ENCODE measurements at places on chromosomes 5 and 9. TPM values are rescaled to one million over a fixed set of nuclear protein-coding genes. Genes with fewer than 3 reads are reported as not detected.
A peak's percentile ranks its signal among the peaks of the same experiment; 100 is the strongest.

PCDHA7 gene
- total RNA-seq, result not detected

UBAC1 gene
- 65.7 TPM for total RNA-seq

RECK gene
- 8.1 TPM for total RNA-seq

GABRA1 gene
- total RNA-seq, result not detected

OBP2B gene
- not detected for total RNA-seq

ANKRD31 gene
- 0.08 TPM for total RNA-seq

ZNF346 gene
- 9.9 TPM for total RNA-seq

PCDHGA7 gene
- total RNA-seq, result 3.2 TPM

AFAP1L1 gene
- 32.8 TPM for total RNA-seq

- no peak for DNase-seq
Measured at GRCh38 chr5:133638436-133638835, 26.1 kb upstream of the FSTL4 start.

DNA sequence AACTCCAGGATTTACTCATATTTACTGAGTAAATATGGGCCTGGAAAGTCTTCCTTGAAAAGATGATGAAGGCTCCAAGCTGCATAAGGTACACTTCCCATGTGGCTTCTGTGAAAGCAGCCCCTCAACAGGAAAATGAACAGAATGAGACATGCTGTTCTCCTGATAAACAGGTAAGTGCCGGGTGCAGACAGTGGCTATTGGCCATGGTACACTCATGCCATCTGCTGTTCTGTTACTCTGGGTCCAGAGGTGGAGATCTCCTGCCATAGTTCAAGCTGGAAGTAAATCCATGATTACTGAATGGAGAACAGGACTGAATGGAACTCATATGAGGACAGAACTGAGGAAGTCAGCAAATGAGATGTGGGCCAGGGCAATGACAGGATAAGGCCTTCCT is 103.6 kb downstream of the SLIT3 start:
- no peak for DNase-seq

DNA sequence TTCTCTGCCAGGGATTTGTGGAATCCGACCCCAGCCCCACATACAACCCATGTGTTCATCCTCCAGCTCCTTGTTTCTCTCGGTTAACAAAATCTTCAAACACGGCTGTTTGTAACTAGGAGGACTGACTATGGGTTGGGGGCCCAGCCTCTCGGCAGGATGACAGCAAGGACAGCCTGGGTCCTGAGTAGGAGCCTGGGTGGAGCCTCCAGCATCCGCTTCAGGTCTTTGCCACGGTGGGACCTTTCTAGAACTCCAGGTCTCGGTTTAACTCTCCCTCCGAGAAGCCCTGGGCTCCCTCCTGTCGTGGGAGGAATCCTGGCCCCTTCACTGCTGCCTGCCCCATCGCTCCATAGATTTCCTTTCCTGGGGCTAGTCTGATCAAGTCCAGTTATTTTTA is 248.5 kb downstream of the PBX3 start:
- no peak for DNase-seq

DNA sequence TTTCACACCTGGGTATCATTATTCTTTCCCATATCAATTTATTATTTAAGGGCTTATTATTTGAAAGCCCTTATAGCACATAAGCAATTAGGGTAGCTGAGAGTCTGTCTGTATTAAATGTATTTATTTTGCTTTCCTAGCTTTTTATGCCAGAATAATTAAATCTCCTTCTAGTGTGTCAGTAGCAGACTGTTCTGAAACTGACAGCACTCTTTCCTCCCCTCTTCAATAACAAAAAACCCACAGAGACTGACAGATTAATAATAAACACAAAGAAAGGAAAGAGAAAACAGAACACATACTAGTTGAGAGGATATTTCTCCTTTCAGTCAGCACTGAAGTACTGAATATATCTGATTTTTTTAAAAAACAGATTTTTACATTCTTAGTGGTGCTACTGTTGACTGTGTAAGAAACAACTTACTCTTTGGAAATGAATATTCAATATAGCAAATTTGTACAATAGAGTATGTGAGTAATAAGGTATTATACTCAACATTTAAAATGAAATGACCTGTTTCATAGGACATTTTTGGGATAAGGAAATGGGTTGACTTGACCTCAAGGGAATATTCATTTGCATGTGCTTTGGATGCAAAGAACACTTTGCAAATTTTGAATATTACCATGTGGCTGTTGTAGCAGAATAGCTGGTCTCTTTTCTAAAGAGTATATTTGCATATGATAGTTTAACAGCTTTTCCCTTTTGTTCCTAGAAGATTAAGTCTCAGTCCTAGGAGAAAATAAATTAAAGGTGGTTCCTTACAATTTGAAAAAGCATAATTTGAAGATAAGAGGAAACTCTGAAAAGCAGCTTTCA is 208.3 kb downstream of the SPATA31D1 start:
- DNase-seq, result no peak

- DNase-seq, result no peak
Measured at GRCh38 chr5:135660826-135661575, 82.2 kb upstream of the CXCL14 start.

DNA sequence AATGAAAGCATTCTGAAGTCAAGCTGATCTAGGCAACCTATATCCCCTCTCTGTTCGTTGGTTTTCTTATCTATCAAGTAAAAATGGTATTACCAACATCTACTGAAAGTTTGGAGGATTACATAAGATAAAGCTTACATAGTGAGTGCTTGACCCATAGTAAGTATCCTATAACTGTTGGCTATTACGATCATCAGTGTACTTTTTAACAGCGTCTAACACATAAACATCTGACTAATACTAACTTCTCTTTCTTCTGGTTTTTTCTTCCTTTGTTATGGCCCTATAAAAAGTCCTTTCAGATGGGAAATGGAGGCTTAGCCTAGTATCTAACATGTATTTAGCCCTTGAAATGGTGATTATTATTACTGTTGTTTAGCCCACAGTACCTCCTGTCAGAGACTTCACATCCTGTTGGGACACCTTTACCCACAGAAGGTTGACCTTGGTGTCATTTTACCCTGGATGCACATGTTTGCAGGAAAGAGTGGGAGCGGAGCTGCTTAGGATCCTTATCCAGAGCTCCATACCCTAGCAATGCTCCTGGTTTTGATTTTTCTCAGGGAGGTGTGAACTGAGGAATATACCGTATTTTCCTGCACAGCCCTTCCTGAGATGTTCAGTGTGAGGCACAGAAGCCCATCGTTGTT is 6.0 kb downstream of the INSYN2B start:
- no peak for DNase-seq

DNA sequence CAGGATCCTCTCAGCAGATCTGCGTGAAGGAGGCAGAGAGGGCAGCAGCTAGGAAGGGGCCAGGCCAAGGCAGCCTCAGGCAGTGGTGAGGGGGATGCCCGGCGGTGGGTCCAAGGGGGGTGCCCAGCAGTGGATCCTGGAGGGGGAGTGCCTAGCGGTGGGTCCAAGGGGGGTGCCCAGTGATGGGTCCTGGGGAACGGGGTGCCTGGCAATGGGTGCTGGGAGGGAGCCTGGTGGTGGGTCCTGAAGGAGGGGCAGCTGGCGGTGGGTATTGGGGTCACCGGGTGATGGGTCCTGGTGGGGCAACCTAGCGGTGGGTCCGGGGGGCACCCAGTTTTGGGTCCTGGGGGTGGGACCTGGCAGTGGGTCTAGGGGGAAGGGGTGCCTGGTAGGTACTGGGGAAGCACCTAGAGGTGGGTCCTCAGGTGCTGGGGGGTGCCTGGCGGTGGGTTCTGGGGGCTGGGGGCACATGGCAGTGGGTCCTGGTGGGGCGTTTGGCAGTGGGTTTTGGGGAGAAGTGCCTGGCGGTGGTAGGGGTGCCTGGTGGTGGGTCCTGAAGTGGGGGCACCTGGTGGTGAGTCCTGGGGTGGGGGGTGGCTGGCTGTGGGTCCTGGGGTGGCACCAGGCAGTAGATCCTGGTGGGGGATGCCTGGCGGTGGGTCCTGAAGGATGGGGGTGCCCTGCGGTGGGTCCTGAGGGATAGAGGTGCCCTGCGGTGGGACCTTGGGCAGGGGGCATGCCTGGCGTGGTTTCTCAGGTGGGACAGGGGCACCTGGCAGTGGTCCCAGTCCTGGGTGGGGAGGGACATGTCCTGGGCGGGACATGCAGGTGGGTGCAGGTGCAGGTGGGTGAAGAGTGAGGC is 1.9 kb downstream of the LRRC14B start:
- no peak for DNase-seq

DNA sequence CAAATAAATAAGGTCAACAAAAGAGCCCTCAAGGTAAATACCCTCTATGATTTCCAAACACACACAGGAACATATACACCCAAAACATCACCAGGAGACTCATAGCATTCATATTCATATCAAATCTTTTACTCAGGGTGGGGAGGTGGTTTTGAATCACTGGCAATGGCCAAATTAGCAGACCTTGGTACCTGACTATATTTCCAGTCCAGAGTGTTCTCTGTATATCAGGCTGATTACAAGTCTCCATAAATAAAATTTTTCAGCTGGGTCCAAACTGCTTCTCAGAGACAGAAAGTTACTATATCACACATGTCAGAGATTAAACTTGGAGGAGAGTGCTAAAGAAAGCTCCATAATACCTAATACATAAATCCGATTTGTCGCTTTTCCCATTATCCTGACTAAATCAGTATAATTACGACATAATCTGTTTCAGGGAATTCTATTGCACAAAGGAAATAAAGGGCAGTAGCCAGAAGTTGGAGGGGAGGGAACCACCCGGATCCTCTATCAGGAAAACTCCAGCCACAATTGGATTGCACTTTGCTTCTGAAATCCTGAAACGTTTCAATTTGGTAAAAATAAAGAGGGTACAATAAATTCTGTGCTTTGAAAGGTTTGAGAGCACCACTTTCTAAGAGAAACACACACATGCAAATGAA is 7.0 kb upstream of the GOLGA1 start:
- DNase-seq, result no peak

- no peak for DNase-seq
Measured at GRCh38 chr9:85971731-85972130, 30.8 kb downstream of the NAA35 start.

DNA sequence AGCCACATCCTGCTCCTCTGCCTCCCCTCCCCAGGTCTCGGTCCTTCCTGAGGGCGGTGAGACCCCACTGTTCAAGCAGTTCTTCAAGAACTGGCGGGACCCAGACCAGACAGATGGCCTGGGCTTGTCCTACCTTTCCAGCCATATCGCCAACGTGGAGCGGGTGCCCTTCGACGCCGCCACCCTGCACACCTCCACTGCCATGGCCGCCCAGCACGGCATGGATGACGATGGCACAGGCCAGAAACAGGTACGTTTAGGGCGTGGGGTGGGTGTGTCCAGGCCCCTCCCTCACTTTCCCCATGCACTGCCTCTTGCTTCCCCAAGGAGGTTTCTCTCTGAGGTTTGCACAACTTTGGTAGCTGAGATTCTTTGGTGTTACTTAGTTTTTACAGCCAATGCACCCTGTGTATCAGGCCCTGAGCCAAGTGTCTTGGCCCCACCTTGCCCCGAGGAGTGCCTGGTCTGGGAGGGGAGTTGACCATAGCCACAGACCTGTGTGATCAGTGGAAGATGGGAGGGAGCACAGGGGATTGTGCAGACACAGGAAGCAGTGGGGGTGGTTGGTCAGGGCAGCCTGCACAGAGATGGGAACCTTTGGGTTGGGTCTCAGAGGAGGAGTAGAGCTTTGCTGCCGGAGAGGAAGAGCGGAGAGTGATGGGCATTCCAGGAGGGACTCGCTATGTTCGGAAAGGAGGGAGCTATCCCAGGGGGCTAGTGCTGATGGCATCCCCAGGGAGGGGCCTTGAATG is 50.8 kb downstream of the GSN start:
- no peak for DNase-seq

- DNase-seq, result no peak
Measured at GRCh38 chr5:97929383-97929782, 746.3 kb upstream of the RIOK2 start.

- DNase-seq, result no peak
Measured at GRCh38 chr5:151231359-151231758, 7.5 kb upstream of the CCDC69 start.

GRCh38 chr5:100803397-100803796 is 99.7 kb downstream of the ST8SIA4 start:
- no peak for DNase-seq

DNA sequence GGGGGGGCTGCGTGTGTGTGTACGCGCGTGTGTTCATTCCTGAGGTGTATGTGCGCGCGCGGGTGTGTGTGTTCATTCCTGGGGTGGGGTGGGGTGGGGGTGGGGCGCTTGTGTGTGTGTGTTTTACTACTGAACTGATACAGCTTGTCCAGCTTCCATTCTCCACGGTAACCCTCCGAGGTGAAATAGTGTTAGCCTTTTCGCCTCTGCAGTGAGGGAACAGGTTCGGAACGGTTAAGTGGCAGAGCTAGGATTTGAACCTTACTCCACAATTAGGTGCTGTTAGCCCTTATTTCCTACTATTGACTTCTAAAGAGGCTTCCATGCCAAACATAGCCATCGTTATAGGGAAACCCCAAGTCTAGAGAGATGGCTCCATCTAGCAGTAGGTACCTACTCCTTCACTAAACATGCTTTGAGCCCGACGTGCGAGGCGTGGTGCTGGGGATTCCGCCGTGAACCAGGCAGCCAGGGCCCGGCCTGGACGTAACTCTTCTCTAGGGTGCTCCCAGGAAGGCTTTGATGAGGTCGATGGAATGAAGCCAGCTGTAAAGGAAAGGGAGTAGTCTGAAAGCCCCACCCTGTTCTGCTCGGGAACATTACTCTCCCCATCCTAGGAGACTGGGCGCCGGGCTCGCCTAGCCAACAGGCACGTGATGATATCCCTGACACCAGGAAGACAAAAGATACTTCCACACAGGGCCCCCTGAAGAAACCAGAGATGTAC is 782 bp upstream of the SKP1 start:
- DNase-seq, result peak; percentile 29

DNA sequence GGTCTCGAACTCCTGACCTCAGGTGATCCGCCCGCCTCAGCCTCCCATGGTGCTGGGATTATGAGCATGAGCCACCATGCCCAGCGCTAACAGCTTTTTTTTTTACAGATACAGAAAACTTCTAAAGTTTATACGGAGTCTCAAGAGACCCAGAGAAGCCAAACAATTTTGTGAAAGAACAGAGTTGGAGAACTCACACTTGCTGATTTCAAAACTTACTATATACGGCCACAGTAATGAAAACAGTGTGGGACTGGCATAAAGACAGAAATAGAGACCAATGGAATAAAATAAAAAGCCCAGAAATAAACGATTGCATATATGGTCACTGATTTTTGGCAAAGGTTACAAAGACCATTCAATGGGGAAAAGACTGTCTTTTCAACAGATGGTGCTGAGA is 85.6 kb upstream of the CACNA1B start:
- no peak for DNase-seq

DNA sequence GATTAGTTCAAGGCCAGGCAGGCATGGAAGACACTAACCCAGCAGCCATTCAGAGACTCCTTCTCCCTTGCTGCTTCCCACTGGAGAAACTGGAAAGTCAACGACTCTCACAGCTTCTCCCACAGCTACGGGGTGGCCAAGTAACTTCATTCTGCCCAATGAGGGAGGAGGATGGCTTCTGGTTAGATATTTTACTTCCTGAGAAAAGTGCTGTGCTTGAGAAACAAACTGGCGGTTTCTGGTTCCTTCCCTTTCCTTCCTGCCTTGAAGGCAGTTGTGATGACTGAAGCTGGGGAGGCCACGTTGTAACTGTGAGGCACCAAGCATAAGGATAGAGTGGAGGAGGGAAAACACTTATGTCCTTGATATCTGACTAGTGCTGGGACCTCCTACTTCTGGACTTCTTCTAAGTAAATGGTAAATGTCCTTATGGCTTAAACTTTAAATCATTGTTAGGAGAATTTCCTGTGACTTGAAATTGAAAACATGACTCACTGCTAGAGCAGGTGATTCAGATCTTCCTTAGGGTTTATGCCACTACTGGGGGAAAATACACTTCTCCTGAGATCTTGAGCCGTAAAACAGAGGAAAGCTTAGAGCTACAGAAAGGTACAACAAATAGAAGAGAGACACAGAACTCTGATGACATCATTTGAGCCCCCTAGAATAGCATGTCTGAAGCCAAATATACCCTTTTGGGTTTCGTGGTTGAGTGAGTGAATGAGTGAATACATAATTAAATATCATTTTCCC is 3.1 kb upstream of the GNPDA1 start:
- DNase-seq, result no peak
